ENCODE measurements at places on chromosomes 13 and 19. TPM values are rescaled to one million over a fixed set of nuclear protein-coding genes. Genes with fewer than 3 reads are reported as not detected.

- no peaks in the 10 kb centered on the region for H3K27me3 ChIP-seq
- no peak for DNase-seq
- peaks cover 4% of the 10 kb centered on the region for H3K4me1 ChIP-seq
- no peak overlapping the region for H3K27ac ChIP-seq
- no peak overlapping the region for H3K4me3 ChIP-seq
- no peaks in the 10 kb centered on the region for H3K36me3 ChIP-seq
These were observed 30.4 kb downstream of the CYP4F22 start for GRCh38 chr19:15538774-15539173.

DACT3 gene
- total RNA-seq: not detected

DNA sequence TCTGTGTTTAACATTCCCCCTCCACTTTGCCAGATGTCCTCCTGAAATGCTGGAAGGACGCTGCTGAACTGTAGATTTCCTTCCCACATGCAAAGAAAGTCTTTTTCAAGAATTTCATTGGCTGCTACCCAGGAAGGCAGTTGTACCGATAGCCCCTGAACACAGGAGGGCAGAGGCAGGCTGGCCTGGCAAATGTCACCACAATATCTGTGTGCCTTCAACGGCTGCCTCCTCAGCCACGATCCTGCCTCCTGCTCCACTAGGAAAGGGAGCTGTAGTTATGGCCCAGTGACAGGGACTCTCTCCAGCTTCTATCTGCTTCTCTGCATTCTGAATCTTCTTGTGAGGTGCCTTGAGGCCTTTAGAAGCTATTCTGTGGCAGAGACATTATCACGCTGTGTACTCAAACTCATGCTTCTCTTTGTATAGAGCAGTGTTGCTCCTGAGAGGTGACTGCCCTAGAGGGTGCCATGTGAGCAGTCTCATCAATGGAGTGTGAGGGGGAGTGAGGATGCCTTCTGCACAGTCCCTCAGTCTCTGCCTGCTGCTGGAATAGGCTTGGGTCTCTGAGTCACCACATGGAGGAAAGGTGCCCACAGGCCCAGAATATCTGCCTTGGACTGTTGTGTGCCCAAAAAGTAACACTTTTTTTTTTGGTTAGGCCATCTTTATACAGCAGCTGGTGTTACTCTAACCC, 279.8 kb downstream of the DNAJC15 start:
- H3K4me1 ChIP-seq: no peaks in the 10 kb centered on the region
- H3K27ac ChIP-seq: no peak overlapping the region
- H3K36me3 ChIP-seq: no peaks in the 10 kb centered on the region
- H3K27me3 ChIP-seq: peaks cover 14% of the 10 kb centered on the region
- no peak for DNase-seq

DNA sequence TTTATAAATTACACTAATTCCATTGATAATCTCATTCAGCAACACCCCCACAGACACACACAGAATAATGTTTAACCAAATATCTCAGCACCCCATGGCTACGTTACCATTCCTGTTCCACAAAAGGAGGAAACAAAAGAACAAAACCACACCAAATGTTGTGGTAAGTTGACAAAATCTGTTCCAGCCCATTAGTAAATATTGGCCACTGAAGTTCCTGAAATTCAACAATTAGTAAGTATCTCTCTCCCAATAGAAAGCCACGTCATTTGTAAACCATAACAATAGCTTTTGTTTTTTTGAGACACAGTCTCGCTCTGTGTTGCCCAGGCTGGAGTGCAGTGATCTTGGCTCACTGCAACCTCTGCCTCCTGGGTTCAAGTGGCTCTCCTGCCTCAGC, 2.3 kb upstream of the FCAR start:
- H3K4me3 ChIP-seq: no peak overlapping the region
- peaks cover 10% of the 10 kb centered on the region for H3K4me1 ChIP-seq
- no peak overlapping the region for H3K27ac ChIP-seq

GRCh38 chr13:58160980-58161379, 529.4 kb downstream of the PCDH17 start:
- no peaks in the 10 kb centered on the region for H3K4me1 ChIP-seq
- DNase-seq: no peak
- H3K36me3 ChIP-seq: peaks cover 14% of the 10 kb centered on the region
- H3K27me3 ChIP-seq: no peaks in the 10 kb centered on the region
- H3K4me3 ChIP-seq: no peak overlapping the region
- H3K27ac ChIP-seq: no peak overlapping the region

DNA sequence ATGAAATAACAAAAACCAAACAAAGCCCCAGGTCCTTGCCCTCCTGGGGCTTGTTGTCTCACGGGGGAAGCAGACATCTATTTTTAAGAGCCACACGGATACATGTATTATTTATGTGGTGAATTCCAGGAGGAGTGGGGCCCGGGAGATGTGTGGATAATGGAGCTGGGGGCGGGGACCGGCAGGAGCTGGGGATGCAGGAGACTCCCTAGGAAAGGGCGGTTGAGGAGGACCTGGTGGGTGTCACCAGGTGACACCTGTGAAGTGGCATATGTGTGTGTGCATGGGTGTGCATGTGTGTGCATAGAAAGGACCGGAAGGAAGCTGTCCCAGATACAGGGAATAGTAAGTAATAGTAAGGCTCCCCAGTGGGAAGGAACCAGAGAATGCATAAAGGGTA, 148.9 kb downstream of the URI1 start:
- no peak overlapping the region for H3K27ac ChIP-seq
- H3K4me3 ChIP-seq: no peak overlapping the region
- no peaks in the 10 kb centered on the region for H3K36me3 ChIP-seq
- H3K4me1 ChIP-seq: no peaks in the 10 kb centered on the region

ZNF625 gene
- 7.8 TPM for total RNA-seq

Measured in natural killer cell treated with Interleukin-12 subunit alpha and Interleukin-12 subunit beta and Interleukin-15 and Interleukin-18, amount 100 ng/mL, for 72 hours (primary cell).